Right hindlimb (tissue), 1 donor: ENCODE measurements at places on chromosomes 11 and 22.

GRCh38 chr11:128246364-128246801, 341.0 kb downstream of the ETS1 start:
- DNase-seq = peak; percentile 70

DNA sequence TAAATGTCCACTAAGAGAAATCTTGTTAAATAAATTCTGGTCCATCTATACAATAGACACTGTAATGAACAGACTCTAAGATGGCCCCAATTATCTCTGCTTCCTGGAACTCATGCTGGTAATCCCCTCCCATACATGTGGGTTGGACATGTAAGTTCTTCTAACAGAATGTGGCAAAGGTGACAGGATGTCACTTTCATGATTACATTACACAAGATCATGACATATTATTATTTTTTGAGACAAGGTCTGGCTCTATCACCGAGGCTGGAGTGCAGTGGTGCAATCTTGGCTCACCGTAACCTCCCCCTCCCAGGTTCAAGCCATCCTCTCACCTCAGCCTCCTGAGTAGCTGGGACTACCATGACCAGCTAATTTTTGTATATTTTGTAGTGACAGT, 14.6 kb upstream of the NDUFC2 start:
- DNase-seq = no peak

DNA sequence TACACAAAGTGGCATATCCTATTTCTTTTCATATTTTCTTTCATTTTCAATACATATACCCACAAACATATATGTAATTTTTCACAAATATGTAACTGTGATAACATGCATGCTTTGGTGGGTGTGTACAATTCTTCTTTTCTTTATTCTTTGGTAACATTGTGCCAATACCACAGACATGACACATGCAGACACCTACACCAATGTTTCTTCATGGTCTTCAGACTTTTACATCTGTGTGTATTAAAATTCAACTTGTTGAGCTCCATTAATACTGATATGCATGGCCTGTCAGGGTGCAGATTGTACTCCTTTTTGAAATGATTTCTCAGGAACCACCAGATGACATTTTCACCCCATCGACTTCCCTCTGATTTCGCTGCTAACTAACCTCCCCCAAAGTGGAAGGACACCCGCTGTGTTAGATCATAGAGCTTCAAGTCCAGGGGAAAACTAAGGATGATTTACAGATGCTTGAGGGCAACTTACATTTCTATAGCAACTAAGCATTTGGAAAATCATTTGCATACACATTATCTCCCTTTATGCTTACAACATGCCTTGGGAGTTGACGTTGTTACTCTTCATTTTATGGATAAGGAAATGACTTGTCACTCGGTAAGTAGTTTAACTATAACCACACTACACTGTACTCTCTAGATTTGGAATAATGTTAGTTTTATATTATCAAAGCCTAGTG, 10.5 kb upstream of the PANX3 start:
- DNase-seq = no peak

- DNase-seq = no peak
These were observed 20.0 kb downstream of the CYP2R1 start for GRCh38 chr11:14872032-14872431.

DNA sequence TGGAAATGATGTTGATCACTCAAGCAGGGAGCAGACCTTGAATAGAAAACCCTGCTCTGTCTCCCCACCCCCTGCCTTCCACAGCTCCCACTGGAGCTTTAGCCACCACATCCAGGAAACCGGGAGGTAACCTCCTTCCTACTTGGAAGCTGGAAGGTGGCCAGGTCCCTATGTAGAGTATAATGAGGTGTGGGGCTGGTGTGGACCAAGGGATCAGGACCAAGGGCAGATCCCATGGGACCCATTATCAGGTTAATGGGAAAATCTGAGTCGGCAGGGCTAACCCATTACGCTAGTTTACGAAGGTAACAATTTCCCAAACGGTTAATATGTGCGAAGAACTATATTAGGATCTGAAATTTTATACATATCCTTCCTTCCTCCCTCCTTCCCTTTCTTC, 321.9 kb downstream of the MIAT start:
- no peak for DNase-seq

- peak; percentile 90 for DNase-seq
These were observed 824 bp upstream of the CBX6 start for GRCh38 chr22:38872831-38873248.

- no peak for DNase-seq
These were observed 970 bp downstream of the OR5B21 start for GRCh38 chr11:58506935-58507334.

- DNase-seq = peak; percentile 73
These were observed 36.1 kb upstream of the OR8B8 start for GRCh38 chr11:124481365-124482323.

GRCh38 chr11:133907216-133907615, 49.6 kb downstream of the IGSF9B start:
- no peak for DNase-seq

GRCh38 chr11:68164437-68164836, 43.2 kb upstream of the CHKA start:
- DNase-seq = no peak

GRCh38 chr11:130580372-130580771, 131.9 kb downstream of the ADAMTS15 start:
- no peak for DNase-seq

DNA sequence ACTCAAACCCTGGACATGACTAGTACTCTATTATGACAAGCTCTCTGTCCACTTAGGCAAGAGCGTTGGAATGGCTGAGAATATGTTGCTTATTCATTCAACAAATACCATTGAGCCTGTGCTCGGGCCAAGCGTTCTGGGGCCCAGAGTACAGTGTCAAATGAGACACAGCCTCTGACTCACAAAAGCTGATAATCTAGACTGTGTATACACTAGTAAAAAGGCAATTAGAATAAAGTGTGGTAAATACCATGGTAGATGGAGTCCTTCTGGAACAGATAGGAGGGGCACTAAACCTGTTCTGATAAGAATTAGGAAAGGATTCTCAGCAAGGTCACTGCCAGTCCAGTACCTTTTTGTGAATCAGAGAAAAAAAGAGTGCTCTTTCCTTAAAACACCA, 24.7 kb downstream of the KCNE3 start:
- DNase-seq = no peak

DNA sequence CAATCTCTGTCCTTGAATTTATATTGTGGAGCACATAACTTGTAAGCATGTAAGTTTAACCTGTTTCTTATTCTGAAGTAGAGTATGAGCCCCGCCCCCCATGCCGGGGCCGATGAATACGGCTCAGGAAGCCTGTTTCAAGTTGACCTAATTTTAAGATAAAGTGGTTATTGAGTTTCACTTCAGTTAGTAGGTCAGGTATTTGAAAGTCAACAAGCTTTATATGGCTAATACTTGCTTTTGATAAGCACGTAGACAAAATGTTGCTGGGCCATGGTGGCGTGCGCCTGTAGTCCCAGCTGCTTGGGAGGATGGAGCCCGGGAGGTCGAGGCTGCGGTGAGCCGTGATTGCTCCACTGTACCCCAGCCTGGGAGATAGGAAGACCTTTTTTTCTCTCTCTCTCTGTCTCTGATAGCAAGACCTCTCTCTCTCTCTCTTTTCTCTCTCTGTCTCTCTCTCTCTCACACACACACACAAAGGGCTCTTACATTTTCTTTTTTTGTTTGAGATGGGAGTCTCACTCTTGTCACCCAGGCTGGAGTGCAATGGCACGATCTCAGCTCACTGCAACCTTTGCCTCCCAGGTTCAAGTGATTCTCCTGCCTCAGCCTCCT, 14.4 kb downstream of the YWHAH start:
- no peak for DNase-seq

- no peak for DNase-seq
These were observed 24.7 kb downstream of the BTBD10 start for GRCh38 chr11:13438291-13438690.

- no peak for DNase-seq
These were observed 224.5 kb upstream of the DDI1 start for GRCh38 chr11:103811870-103812455.

DNA sequence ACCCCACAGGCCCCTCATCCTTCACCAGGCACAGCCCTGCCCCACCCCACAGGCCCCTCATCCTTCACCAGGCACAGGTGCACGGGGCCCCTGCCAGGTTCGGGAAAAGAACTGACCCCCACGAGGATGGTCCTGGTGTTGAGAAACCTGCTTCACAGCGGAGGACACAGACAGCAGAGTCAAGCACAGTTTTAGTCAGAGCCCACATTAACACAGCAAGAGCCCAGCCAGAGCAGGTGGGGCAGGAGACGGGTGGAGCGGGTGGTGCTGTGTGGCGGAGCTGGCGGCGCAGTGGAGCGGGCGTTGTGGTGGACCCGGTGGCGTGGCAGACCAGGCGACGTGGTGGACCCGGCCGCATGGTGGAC, 1085.5 kb downstream of the BRD1 start:
- no peak for DNase-seq

GRCh38 chr11:45670386-45671135, 5.1 kb upstream of the CHST1 start:
- DNase-seq = no peak

GRCh38 chr11:113238721-113239120, 75.7 kb upstream of the TTC12 start:
- DNase-seq = no peak

DNA sequence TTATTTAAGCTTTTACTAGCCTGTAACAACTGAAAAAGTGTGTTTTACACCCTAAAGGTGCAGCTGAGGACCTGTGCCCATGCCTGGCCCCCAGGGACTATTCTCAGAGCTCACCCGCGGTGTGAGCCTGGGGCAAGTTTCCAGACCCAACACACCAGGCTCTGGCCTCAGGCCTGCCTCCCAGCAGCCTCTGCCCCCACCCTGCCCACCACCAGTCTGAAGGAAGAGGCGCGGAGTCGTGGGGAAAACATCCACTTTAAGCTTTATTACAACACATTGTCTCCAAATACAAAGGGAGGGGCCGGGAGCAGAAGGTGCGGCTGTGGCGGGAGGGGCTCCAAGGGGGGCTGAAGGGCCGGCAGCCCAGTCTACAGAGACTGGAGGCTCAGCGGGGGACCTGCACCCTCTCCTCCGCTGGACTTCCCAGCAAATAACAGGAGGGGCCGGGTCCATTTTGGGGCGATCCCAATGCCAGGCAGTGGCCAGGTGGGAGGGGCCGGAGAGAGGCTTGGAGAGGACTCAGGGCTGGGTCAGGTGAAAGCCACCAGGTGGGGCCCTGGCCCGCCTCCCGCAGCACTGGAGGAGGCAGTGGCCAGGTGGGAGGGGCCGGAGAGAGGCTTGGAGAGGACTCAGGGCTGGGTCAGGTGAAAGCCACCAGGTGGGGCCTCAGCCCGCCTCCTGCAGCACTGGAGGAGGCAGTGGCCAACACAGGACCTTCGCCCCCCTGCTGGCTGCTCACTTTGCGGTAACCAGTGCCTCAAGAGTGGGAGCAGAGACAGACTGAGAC, 18.1 kb downstream of the DUSP8 start:
- DNase-seq = no peak

DNA sequence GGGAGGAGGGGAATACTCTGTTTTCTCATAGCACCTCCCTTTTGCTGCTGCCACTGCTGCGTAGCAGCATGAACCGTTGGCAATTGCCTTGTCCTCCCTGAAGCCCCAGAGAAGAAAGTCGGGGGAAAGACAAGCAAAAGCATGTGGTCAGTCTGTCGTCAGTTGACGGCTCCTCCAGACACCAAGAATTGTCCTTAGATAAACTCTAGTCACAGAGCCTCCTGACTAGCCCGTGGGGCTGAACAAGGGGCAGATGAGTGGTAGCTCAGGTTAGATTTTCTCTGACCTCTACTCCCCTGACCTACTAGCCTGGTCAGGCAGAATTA, 126.4 kb upstream of the HSD17B12 start:
- no peak for DNase-seq

GRCh38 chr11:11841116-11841722, 553 bp upstream of the USP47 start:
- DNase-seq = no peak

GRCh38 chr11:15198284-15198683, 83.6 kb downstream of the INSC start:
- no peak for DNase-seq

- no peak for DNase-seq
These were observed 378.8 kb downstream of the DYNC2H1 start for GRCh38 chr11:103488031-103488461.

DNA sequence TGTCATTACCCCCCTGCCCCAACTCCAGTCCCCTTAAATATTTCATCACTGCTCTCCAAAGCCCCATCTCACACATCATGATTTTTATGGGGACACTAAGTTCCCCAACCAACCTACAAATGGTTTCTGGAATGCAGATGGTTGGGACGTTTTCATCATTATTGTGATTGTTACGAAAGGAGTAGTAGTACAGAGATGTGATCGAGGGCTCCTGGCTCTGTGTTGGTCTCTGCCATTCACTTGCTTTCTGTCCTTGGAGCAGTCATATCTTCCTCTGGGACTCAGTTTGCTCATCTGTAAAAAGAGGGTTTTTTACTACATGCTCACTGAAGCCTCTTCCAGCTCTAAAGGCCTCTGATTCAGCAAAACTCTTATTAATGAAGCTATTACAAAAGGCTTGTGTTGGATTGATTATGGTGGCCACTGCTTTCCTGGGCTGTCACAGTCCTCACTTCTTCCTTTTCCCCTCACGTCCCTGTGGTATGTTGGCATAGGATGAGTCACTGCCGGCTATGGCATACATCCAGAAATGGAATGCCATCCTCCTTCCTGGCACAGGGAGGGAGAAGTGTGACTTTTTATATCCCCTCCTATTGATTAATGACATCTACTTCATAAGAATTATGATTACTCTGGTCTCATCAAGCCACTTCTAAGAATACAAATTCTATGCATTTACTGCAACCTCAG, 593.7 kb downstream of the METTL15 start:
- DNase-seq = no peak

DNA sequence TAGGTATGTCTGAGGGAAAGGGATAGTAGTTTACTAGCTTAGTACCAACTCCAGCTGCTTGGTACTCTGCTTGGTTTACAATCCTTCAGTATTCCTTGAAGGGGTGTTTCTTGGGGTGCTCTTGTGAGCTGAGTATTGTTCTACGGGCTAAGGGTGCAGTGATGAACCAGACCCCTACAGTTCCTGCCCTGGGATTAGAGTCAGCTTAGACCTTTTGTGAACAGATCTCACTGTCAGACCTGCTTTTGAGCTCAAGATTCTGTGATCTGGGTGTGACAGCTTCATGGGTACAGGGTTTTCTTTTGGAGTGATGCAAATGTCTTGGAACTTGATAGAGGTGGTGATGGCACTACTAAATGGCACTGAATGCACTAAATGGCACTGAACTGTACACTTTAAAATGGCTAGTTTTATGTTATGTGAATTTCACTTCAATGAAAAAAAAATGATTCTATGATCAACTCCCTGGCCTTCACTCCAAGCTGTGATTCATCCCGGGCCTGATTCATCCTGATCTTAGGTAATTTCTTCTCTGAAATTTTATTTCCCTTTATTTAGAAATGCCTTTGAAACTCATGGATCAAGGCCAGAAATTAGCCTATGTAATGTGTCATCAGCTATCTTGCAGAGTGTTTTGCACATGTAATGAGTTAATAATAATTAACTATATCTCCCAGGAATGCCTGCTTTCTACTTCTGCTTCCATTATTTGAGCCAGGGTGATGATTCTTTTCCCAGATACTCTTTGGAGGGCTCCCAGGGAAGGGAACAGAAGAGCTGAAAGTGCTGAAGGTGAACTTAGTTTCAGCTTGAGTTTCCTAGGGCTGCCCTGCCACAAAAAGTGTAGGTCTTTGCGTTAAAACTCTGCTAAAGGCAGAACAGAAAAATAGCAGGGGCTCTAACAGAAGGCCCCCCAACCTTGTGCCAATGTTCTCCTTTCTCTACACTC, 87.9 kb downstream of the NCAM1 start:
- DNase-seq = no peak
